ENCODE measurements at places on chromosomes 16 and 17. TPM values are rescaled to one million over a fixed set of nuclear protein-coding genes. Genes with fewer than 3 reads are reported as not detected.

GRCh38 chr17:2905269-2905668 lies 109.0 kb downstream of the RAP1GAP2 start:
- H3K4me1 ChIP-seq: peaks cover 7% of the 10 kb centered on the region
- H3K4me3 ChIP-seq: no peak overlapping the region
- H3K36me3 ChIP-seq: no peaks in the 10 kb centered on the region
- no peaks in the 10 kb centered on the region for H3K27me3 ChIP-seq

DNA sequence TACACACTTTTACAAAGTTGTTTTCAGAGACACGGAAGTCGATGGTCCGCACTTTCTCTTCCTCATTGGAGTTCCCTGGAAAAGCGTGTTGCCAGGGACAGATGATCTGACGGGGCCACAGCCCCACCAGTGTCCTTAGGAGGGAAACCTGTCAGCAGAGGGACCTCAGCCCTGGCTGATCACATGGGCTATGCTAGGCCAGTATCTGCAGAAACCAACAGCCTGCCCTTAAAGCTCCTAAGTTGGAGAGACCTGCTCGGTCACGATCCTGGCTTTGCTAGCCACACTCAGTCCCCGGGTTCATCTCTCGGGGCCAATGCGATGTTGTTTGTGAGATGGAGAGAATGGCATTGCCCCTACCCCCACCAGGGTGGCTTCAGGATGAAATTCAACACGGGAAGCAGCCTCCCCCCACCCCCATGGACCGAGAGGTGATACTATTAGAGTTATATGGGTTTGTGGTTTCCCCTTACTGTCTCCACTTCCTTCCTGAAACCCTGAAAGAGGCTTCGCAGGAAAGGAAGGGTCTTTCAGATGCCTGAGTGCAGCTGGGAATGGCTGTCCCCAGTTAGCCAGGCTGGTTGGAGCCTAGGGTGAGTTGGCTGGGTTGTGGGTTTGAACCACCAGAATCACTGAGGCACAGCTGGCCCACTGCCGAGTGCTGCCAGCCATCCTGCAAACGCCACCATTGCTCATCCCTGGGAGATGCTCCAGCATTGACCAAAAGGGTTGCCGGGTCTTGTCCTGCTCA lies 16.6 kb downstream of the RMI2 start:
- no peak overlapping the region for H3K27ac ChIP-seq
- no peaks in the 10 kb centered on the region for H3K27me3 ChIP-seq
- no peaks in the 10 kb centered on the region for H3K36me3 ChIP-seq
- no peak for DNase-seq
- H3K4me3 ChIP-seq: no peak overlapping the region
- peaks cover 11% of the 10 kb centered on the region for H3K4me1 ChIP-seq

DNA sequence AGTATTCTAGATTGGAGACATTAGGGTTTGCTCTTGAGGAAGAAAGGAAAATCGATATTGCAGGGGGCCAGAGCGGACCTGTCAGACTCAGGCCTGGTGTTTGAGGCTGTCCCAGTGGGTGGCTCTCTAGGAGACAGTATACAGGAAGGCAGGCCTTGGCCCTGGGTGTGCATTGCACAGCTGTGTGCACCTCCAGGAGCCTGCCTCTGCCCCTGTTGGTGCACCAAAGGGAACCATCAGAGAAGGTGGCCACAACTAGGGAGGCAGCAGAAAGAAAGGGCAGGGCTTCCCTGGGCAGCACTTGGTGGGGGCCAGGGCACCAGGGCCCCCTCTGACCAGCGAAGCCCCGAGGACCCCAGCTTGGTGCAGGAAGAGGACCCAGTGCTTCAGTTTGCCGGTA lies 188.0 kb downstream of the NTN1 start:
- H3K4me1 ChIP-seq: no peaks in the 10 kb centered on the region
- H3K27ac ChIP-seq: no peak overlapping the region

- H3K4me3 ChIP-seq: no peak overlapping the region
- no peak overlapping the region for H3K27ac ChIP-seq
- H3K36me3 ChIP-seq: no peaks in the 10 kb centered on the region
- H3K4me1 ChIP-seq: peaks cover 9% of the 10 kb centered on the region
Observed at GRCh38 chr17:42457107-42457792, 1.4 kb upstream of the ATP6V0A1 start.

DNA sequence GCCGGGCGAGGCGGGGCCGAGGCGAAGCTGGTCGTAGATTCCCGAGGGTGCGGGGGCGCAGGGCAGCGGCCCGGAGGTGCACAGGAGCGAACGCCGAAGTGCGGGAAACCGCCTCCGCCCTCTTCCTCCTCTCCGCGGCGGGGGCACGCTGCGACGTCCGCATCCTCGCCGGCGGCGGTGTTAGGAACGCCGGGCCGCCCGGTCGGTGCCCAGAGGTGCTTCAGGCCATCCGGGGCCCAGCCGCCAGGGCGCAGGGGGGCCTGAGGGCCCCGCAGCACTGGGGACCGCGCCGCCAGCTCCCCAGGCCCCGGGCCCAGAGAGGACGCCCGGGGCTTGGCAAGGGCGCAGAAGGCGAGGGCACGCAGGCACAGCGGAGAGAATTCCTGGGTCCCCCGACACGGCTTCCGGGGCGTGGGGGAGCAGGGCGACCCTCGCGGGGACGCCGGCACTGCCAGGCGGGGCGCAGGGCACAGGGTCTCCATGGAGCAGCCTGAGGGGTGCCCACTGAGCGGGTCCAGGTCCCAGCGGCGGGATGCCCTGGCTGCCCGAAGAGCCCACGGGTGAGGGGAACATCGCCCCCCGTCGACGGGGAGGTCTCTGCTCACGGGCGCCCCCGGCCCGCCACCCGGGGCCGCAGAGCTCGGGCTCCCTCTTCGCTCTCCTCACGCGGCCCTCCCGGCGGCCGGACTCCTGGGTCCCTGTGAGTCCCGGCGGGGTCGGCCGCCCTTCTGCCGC lies 576 bp downstream of the EPOP start:
- no peak overlapping the region for H3K27ac ChIP-seq
- peaks cover 53% of the 10 kb centered on the region for H3K27me3 ChIP-seq
- peaks cover 11% of the 10 kb centered on the region for H3K4me1 ChIP-seq
- DNase-seq: peak; percentile 55
- no peaks in the 10 kb centered on the region for H3K36me3 ChIP-seq
- peak overlapping the region; percentile 54 for H3K4me3 ChIP-seq

- H3K4me3 ChIP-seq: no peak overlapping the region
- H3K27ac ChIP-seq: peak overlapping the region; percentile 4
- no peaks in the 10 kb centered on the region for H3K27me3 ChIP-seq
- no peak for DNase-seq
Observed at GRCh38 chr16:30113711-30114333, 485 bp upstream of the GDPD3 start.

DNA sequence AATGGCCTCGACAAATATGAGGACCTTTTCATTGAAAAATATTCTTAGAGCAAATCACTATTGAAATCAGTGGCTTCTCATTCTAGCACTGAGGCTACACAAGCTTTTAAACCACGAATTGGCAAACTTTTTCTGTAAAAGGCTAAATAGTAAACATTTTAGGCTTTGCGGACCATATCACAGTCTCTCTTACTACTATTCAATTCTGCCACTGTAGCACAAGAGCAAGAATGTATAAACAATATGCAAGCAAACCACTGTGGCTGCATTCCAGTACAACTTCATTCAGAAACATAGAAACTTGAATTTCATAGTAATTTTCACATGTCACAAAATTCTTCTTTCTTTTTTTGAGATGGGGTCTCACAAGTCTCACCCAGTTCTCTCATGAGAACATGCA lies 49.1 kb downstream of the PHLPP2 start:
- DNase-seq: no peak
- peaks cover 42% of the 10 kb centered on the region for H3K36me3 ChIP-seq
- no peaks in the 10 kb centered on the region for H3K27me3 ChIP-seq
- no peak overlapping the region for H3K27ac ChIP-seq
- H3K4me3 ChIP-seq: no peak overlapping the region

DNA sequence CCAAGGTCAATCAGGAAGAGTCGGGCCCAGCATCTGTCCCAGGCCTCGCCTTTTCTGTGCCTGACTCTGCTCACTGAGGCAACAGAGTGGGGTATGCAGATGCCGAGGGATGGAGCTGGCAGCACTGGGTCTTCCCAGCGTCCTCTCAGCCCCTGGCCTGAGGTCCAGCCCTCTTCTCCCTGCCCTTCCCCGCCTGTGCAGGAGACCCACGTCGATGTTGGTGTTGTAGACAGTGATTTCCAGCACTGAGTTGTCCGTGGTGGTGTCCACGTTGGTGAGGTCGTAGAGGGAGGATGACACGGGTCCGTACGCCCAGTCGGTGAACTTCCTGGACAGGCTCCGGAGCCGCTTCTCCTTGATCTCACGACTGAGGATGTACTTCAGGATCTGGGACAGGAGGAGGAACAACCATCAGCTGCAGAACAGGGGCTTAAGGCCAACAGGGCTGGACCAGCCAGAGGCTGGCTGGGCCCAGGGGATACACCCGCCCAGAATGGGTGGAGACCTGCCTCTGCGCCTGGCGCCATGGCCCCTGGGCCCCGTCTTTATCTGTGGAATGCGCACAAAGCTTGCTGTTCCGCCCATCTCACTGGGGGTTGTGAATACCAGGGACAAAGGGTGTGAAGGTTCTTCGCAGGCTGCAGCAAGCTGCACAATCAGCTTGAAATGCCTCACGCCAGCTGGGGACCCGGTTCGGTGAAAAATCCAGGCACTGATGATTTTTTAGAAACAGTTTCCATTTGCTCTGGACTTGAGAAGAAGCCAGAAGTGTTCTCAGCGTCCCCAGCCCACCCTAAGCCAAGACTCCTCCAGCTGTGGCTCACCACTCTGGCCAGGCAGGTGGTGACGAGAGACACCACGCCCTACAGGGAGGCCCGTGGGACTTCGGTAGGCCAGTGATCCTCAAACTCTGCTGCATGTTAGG lies 27.5 kb downstream of the TRPV3 start:
- no peaks in the 10 kb centered on the region for H3K36me3 ChIP-seq
- H3K27me3 ChIP-seq: no peaks in the 10 kb centered on the region
- no peak overlapping the region for H3K4me3 ChIP-seq
- peak; percentile 85 for DNase-seq

GRCh38 chr16:27994686-27995085 lies 68.8 kb downstream of the GSG1L start:
- H3K27me3 ChIP-seq: no peaks in the 10 kb centered on the region
- no peaks in the 10 kb centered on the region for H3K4me1 ChIP-seq
- H3K27ac ChIP-seq: no peak overlapping the region
- no peaks in the 10 kb centered on the region for H3K36me3 ChIP-seq

- H3K27ac ChIP-seq: no peak overlapping the region
- DNase-seq: no peak
- no peaks in the 10 kb centered on the region for H3K4me1 ChIP-seq
- no peaks in the 10 kb centered on the region for H3K36me3 ChIP-seq
- no peak overlapping the region for H3K4me3 ChIP-seq
Observed at GRCh38 chr17:52660692-52661091, 502.2 kb upstream of the CA10 start.

GRCh38 chr16:58409316-58409973 lies 17.2 kb downstream of the GINS3 start:
- H3K4me1 ChIP-seq: peaks cover 8% of the 10 kb centered on the region
- no peak overlapping the region for H3K4me3 ChIP-seq
- H3K36me3 ChIP-seq: no peaks in the 10 kb centered on the region
- peak; percentile 70 for DNase-seq

DNA sequence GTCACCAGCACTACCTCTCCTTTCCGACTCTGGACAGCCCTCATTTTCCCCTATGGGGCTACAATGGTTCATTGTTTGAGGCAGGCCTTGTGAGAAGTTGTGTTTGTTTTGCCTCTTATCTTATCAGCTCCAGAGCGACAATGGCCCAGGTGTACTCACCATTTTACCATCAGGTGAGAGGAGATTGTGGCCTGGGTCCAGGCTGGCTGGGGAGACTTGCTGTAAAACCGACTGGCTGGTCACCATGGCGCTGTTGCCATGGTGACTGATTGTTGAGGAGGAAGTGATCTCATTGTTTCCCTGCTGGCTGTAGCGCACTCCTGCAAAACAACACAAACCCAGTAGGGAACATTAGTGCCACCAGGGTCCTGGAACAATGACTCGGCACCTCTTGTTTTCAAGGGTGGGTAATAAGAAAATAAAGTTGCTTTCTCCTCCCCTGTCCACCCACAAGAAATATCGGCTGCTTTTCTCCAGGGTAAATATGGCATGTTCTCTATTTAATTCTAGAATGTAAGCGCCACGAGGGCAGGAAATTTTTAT lies 34.4 kb downstream of the HNF1B start:
- no peaks in the 10 kb centered on the region for H3K27me3 ChIP-seq
- H3K4me1 ChIP-seq: no peaks in the 10 kb centered on the region
- no peaks in the 10 kb centered on the region for H3K36me3 ChIP-seq
- DNase-seq: no peak
- no peak overlapping the region for H3K4me3 ChIP-seq
- no peak overlapping the region for H3K27ac ChIP-seq

- no peak overlapping the region for H3K4me3 ChIP-seq
- no peak overlapping the region for H3K27ac ChIP-seq
- H3K4me1 ChIP-seq: no peaks in the 10 kb centered on the region
Observed at GRCh38 chr17:6427279-6427781, 7.6 kb downstream of the AIPL1 start.

- H3K27me3 ChIP-seq: no peaks in the 10 kb centered on the region
- DNase-seq: no peak
- H3K4me3 ChIP-seq: no peak overlapping the region
- no peaks in the 10 kb centered on the region for H3K36me3 ChIP-seq
- no peaks in the 10 kb centered on the region for H3K4me1 ChIP-seq
- H3K27ac ChIP-seq: no peak overlapping the region
Observed at GRCh38 chr17:78473951-78474613, 95.6 kb downstream of the PGS1 start.

- H3K27ac ChIP-seq: peak overlapping the region; percentile 86
- H3K4me1 ChIP-seq: peaks cover 49% of the 10 kb centered on the region
- H3K27me3 ChIP-seq: no peaks in the 10 kb centered on the region
- no peaks in the 10 kb centered on the region for H3K36me3 ChIP-seq
- DNase-seq: no peak
Observed at GRCh38 chr17:39666601-39667261, 1.5 kb upstream of the PNMT start.

The CES3 gene
- polyA plus RNA-seq: 4.7 TPM

The CDT1 gene
- polyA plus RNA-seq: 15.9 TPM

The CBFB gene
- polyA plus RNA-seq: 66.3 TPM

The KRT16 gene
- 0.16 TPM for polyA plus RNA-seq

The HLF gene
- not detected for polyA plus RNA-seq

The EFCAB5 gene
- polyA plus RNA-seq: 1.2 TPM

The HOXB2 gene
- 107 TPM for polyA plus RNA-seq

The CCL4 gene
- polyA plus RNA-seq: not detected

The CCDC40 gene
- polyA plus RNA-seq: 12.2 TPM

Measured in cardiac muscle cell (in vitro differentiated cells and primary cell).